ENCODE measurements at places on chromosomes 7 and 10. TPM values are rescaled to one million over a fixed set of nuclear protein-coding genes. Genes with fewer than 3 reads are reported as not detected.

DNA sequence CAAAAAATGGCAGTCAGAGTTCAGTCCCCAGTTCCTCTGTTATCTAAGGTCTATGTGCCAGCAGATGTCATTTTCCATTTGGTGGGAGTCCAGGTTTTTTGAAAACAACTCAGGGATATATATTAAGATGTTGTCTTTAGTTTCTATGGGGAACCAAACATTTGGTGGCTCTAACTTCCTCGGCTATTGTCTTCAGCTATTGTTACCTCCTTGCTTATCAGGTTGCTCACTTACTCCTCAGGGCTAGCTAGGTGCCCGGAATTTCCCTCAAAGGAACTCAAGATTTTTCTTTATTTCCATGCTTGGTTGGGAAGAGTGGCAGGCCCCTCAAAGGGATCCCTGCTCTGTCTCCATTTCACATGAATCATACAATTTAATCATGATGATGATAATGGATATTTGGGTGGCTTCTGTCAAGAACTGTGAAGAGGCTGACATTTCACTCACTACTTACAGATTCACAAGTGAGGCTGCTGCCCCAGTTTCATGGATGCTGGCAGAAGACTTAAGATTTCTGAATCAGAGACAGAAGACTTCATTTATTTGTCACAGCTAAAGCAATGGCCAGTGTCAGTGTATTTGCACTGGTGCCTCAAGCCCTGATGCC lies 182.8 kb downstream of the PKD1L1 start:
- no peak overlapping the region for H3K4me3 ChIP-seq
- no peaks in the 10 kb centered on the region for H3K36me3 ChIP-seq
- no peak overlapping the region for H3K27ac ChIP-seq
- no peak for DNase-seq

DNA sequence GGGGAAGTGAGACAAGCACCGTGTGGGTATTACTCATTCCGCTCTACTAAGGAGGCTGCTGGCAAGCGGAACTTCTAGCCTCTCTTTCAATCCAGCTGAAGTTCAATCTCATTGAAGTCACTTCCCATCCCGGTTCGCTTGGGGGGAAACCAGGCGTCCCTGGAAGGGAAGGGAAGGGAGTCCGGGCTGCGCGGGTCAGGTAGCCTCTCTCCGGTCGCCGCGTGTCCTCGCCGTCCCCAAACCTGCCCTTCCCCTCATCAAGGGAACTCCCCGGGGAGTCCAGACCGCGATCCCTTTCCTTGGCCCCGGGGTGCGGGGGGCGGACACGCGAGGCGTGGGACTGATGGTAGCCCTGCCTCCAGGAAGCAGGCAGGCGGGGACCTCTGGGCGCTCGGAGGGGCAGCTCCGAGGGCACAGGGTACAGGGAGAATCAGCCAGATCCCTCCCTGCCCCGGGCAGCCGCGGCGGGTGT lies 598 bp upstream of the ZEB1 start:
- H3K4me3 ChIP-seq = peak overlapping the region; percentile 73
- no peaks in the 10 kb centered on the region for H3K36me3 ChIP-seq
- H3K27me3 ChIP-seq = no peaks in the 10 kb centered on the region
- DNase-seq = peak; percentile 68

DNA sequence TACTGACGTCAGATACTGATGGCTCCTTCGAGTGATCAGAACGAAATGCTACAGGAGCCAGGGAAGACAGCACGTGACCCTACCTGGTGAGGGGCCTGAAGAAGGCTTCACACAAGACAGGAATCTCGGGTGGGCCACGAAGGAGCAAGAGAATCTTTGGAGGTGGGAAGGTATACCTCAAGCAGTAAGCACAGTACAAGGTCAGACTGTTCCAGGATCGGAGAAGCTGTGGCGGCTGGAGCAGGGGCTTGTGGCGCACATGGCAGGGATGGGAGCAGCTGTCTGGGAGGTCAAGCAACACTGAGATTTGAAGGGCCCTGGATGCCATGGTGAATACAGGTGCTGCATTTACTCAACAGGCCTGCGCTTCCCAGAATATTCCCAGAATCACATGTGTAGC lies 45.4 kb downstream of the C10orf143 start:
- no peak for DNase-seq
- H3K4me1 ChIP-seq = no peaks in the 10 kb centered on the region
- no peaks in the 10 kb centered on the region for H3K36me3 ChIP-seq
- no peak overlapping the region for H3K4me3 ChIP-seq
- H3K27ac ChIP-seq = no peak overlapping the region

GRCh38 chr7:80960244-80960795 lies 41.5 kb upstream of the SEMA3C start:
- no peak overlapping the region for H3K4me3 ChIP-seq
- no peaks in the 10 kb centered on the region for H3K27me3 ChIP-seq
- no peaks in the 10 kb centered on the region for H3K4me1 ChIP-seq
- H3K27ac ChIP-seq = no peak overlapping the region
- no peaks in the 10 kb centered on the region for H3K36me3 ChIP-seq

GRCh38 chr7:152624228-152624627 lies 51.7 kb downstream of the XRCC2 start:
- no peaks in the 10 kb centered on the region for H3K27me3 ChIP-seq
- no peaks in the 10 kb centered on the region for H3K36me3 ChIP-seq
- no peak overlapping the region for H3K27ac ChIP-seq
- DNase-seq = no peak
- H3K4me1 ChIP-seq = no peaks in the 10 kb centered on the region

DNA sequence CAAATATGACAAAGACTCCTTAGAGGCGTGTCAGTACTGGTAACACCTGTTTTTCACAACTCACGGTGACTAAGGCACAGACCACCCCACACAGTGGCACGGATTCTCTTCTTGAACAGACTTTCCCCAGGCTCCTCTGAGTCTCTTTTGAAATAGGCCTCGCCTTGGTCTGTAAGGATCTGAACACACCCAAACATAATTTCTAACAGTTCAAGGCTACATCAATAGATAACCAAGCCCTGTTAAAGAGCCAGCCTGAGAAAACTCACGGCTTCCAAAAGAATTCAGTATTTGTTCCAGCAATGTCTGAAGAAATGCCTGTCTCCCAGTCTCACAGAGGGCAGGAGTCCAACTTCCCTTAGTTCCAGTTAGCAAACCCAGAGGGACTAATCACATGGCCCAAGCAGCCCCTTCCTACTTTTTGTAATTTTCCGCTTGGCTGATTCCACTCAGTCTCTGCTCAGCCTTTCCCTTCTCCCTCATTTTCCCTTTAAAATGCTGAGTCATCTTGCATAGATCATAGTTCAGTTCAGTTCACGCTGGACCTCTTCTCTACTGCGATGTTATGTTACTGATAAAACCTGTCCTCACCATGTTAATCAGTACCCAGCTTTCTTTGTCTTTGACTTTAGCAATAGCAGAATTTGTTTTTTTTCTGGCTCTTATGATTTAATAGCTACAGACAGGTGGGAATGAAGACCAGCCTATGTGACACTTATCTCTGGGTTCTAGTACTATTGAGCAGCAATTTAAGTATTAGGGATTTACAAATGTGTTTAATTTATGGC lies 22.6 kb upstream of the AKR1C3 start:
- H3K27me3 ChIP-seq = no peaks in the 10 kb centered on the region
- no peak for DNase-seq
- no peaks in the 10 kb centered on the region for H3K36me3 ChIP-seq
- no peaks in the 10 kb centered on the region for H3K4me1 ChIP-seq
- no peak overlapping the region for H3K27ac ChIP-seq

- no peaks in the 10 kb centered on the region for H3K27me3 ChIP-seq
- no peak overlapping the region for H3K4me3 ChIP-seq
- H3K27ac ChIP-seq = no peak overlapping the region
- no peaks in the 10 kb centered on the region for H3K4me1 ChIP-seq
These were observed 99.6 kb downstream of the JAZF1 start for GRCh38 chr7:28081016-28081415.

DNA sequence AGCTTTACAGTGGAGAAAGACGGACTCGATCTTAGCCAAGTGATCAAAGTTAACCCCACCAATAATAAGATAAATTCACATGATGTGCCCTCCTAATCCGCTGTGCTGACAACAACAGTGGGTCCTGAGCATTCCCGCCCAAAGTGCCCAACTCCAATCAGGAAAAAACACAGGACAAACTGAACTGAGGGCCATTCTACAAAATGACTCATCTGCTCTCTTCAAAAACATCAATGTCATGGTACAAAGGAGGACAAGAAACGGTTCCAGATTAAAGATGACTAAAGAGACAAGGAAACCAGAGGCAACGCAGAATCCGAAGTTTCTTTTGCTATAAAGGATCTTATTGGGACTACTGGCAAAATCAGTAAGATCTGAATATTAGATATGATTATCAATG lies 79.4 kb downstream of the CTBP2 start:
- no peak overlapping the region for H3K27ac ChIP-seq
- no peaks in the 10 kb centered on the region for H3K4me1 ChIP-seq
- no peak overlapping the region for H3K4me3 ChIP-seq
- DNase-seq = no peak
- no peaks in the 10 kb centered on the region for H3K36me3 ChIP-seq

- no peaks in the 10 kb centered on the region for H3K4me1 ChIP-seq
- DNase-seq = no peak
- no peak overlapping the region for H3K4me3 ChIP-seq
- no peaks in the 10 kb centered on the region for H3K27me3 ChIP-seq
- H3K27ac ChIP-seq = no peak overlapping the region
- no peaks in the 10 kb centered on the region for H3K36me3 ChIP-seq
These were observed 118.0 kb downstream of the OTUD1 start for GRCh38 chr10:23556727-23557440.

- DNase-seq = no peak
- H3K4me1 ChIP-seq = peaks cover 7% of the 10 kb centered on the region
- H3K4me3 ChIP-seq = no peak overlapping the region
- H3K36me3 ChIP-seq = no peaks in the 10 kb centered on the region
- H3K27me3 ChIP-seq = no peaks in the 10 kb centered on the region
These were observed 2.2 kb upstream of the LGI1 start for GRCh38 chr10:93755443-93756116.

DNA sequence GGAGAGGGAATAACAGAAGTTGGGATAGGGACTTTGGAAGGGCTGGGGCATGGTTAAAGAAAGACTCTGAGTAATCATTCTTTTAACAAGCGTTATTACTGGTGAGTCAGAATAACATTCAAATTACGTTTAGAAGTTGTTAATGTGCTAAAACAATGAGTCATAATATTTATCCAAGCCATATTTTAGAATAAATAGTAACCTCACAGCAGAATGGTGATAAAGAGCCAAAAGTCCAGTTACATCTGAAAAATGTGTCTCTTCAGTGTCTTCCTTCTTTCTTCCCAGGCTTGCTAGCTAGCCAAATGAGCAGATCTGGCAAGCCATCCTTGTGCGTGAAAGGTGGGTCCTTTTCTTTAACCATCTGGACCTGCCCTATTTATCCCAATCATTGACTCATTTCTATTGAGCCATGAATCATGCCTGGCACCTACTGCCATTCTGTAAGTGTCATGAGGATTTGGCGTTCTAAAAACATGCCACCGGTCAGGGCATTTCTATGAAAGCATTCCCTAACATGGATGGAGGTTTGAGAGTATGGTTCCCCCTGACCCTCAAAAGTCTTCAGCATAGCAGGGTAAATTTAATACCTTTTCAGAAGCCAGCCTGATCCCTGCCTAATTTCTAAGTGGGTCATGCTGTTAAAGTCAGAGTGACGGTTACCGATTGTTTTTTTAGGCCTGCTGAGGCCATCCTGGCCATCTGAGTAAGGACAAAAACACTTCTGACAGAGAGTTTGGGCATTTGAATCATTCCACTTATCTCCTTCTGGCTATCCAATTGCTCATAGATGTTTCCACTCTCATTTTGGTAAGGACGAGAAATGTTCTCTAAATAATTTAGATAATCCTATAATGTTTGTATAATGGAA lies 26.9 kb downstream of the MYPN start:
- H3K36me3 ChIP-seq = no peaks in the 10 kb centered on the region
- H3K4me3 ChIP-seq = no peak overlapping the region
- H3K27ac ChIP-seq = no peak overlapping the region
- no peaks in the 10 kb centered on the region for H3K4me1 ChIP-seq
- no peak for DNase-seq

- DNase-seq = no peak
- no peaks in the 10 kb centered on the region for H3K27me3 ChIP-seq
- no peak overlapping the region for H3K4me3 ChIP-seq
- no peak overlapping the region for H3K27ac ChIP-seq
- H3K4me1 ChIP-seq = no peaks in the 10 kb centered on the region
- no peaks in the 10 kb centered on the region for H3K36me3 ChIP-seq
These were observed 28.2 kb downstream of the TAS2R41 start for GRCh38 chr7:143505838-143506237.

DNA sequence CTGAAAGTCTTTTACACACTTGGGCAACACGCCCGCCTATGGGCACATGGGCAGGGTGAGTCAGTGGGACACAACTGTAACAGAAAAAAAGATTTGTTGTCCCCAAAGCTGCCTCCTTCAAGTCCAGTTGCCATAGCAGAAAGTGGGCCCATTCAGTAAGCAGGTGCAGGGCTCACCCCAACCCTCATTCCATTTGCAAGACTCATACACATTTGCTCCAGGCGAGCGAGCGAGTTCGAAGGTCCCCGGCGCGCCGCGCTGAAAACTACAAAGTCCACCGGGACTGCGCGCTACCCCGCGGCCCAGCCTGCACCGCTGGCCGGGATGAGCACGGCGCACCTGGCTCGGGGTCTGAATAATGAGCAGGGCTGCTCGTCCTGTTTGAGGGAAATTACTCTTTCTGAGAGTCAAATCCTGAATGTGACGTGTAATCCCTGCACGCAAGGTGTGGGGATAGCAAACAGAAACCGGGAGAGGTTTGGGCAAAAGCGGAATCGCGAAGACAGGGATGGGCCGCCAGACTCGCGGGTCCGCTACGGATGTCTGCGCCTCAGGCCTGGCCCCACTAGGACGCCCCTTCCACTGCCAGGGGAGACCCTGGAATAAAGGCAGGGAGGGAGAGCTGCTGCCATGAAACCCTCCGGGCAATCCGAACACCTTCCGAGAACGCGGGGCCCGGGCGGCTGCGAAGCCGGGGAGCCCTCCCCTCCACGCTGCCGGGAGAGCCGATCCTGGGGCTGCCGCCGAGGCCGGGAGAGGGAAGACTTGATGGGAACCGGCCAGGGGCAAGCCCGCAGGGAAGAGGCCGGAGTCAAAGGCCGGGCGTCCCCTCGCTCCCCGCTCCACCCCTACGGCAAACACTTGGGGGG lies 982 bp downstream of the COBL start:
- no peak overlapping the region for H3K27ac ChIP-seq
- no peak overlapping the region for H3K4me3 ChIP-seq
- no peaks in the 10 kb centered on the region for H3K4me1 ChIP-seq
- DNase-seq = no peak
- H3K36me3 ChIP-seq = no peaks in the 10 kb centered on the region
- no peaks in the 10 kb centered on the region for H3K27me3 ChIP-seq

DNA sequence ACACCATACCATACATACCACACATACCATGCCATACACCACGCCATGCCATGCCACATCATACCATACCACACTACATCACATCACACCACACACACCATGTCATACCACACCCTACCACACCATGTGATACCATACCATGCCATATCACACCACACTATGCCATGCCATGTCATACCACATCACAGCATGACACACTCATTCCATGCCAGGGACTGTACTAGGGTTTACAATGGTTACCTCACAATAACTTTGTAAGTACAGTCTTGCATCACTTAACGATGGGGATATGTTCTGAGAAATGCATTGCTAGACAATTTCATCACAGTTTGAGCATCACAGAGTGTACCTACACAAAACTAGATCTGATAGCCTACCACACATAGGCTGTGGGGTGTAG lies 14.5 kb downstream of the PYROXD2 start:
- no peak overlapping the region for H3K27ac ChIP-seq
- H3K27me3 ChIP-seq = no peaks in the 10 kb centered on the region
- no peak for DNase-seq
- H3K36me3 ChIP-seq = no peaks in the 10 kb centered on the region
- no peaks in the 10 kb centered on the region for H3K4me1 ChIP-seq

The LZTS2 gene
- 33.9 TPM for total RNA-seq

The TPST1 gene
- 1.2 TPM for total RNA-seq

The PDE1C gene
- not detected for total RNA-seq

The UNC5B gene
- total RNA-seq = not detected

The DPYSL4 gene
- 0.58 TPM for total RNA-seq

The OR2A42 gene
- not detected for total RNA-seq
